ENCODE measurements at places on chromosomes 11 and 22.

- DNase-seq: peak; percentile 84
Observed at GRCh38 chr11:250740-251299, 14.0 kb downstream of the PSMD13 start.

DNA sequence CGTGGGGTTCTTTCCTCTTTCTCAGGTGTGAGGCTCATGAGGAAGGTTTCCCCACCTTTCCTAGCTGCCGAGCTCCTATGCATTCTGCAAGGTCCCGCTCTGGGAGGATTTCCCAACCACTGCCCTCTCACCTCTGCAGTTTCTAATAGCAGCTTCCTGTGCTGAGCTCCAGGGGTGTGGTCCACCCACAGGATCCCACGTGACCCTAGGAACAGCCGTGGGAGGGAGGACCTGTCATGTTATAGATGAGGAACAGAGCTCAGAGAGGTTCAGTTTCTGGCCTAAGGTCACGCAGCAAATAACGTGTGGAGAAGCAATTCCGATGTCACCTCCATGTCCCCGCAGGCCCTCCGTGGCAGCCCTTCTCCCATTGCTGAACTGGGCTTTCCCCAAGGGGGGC is 38.5 kb downstream of the FLRT1 start:
- no peak for DNase-seq

DNA sequence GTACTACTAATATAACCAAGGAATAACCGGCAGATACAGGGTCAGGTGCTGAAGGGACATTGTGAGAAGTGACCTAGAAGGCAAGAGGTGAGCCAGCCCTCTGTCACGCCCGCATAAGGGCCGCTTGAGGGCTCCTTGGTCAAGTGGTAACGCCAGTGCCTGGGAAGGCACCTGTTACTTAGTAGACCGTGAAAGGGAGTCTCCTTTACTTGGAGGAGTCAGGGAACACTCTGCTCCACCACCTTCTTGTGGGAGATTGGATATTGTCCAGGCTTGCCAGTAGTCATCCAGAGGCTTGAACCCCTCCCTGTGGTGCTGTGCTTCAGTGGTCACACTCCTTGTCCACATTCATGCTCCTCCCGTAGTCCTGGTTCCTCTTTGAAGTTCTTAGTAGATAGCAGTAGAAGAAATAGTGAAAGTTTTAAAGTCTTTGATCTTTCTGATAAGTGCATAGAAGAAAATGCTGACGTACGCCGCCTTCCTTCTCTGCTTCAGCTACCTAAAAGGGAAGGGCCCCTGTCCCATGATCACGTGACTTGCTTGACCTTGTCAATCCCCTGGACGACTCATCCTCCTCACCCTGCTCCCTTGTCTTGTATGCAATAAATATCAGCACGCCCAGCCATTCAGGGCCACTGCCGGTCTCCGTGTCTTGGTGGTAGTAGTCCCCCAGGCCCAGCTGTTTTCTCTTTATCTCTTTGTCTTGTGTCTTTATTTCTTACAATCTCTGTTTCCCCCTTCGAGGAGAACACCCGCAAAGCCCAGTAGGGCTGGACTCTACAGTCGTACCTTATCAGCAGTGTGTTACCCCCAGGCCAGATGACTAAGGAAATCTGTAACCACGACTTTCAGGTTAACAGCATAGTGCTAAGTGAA is 6.1 kb downstream of the NUP50 start:
- DNase-seq: peak; percentile 14

GRCh38 chr11:28168718-28169117 is 60.5 kb downstream of the METTL15 start:
- no peak for DNase-seq

- no peak for DNase-seq
Observed at GRCh38 chr11:125036933-125037332, 26.2 kb upstream of the SLC37A2 start.

GRCh38 chr11:43397251-43397650 is 38.5 kb downstream of the TTC17 start:
- no peak for DNase-seq

DNA sequence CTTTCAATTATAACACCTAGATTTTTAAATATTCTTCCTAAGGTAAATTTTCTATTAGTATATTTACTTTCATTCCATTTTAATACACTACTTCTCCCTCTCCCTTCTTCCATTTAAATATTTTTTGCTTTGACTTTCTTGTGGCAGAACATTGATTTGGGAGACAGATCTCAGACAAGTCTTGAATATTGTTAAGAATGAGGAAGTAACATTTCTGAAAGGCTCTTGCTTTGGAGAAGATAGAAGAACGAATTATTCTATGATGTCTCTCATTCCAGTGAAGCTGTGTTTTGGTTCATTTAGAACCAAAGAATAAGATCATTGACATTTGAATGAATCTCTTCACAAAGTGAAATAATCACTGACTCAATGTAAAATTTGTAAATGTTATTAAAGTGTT is 2.4 kb downstream of the IPO7 start:
- no peak for DNase-seq

GRCh38 chr11:61141601-61142028 is 19.6 kb downstream of the VPS37C start:
- no peak for DNase-seq

DNA sequence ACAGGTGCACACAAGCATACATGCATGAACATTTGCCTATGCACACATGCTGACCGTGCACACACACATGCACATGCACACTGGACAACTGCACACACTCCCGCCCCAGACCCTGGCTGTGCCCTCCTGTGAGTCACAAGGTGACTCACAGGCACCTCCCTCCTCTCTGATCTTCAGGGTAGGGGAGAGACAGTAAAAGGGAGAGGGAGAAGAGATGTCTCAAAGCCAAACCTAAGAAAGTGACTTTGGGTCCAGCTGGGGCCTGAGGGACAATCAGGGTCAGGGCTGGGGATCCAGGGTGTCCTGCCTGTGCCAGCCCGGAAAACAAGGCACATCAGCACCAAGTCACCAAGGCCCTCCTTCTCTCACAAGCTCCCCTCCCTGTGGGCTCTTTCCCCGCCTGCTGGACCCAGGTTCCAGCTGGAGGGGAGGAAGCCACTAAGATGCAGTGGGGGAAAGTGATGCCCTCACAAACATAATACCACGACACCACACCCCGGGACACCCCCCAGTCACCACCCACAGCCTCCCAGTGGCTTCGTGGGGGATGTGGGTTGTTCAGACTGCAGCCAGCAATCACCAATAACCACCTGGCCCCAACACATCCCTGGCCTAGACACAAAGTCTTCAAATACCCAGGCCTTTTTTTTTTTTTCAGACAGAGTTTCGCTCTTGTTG is 39.3 kb downstream of the PDGFB start:
- DNase-seq: no peak

DNA sequence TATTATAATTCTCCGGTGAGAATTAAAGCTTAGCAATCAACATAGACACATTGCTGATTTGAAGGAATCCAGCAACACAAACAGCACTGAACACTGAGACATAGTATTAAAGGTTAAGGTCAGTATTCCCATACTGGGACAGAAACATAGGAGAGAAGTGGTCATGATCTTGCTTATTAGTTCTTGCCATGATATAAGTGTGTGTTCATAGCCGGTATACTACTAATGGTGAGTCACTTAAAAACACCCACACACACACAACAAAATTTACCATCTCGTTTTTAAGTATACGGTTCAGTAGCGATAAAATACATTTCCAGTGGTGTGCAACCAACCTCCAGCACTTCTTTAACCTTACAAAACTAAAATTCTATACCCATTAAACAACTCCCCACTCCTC is 96.3 kb downstream of the C11orf65 start:
- no peak for DNase-seq

- no peak for DNase-seq
Observed at GRCh38 chr22:42716649-42717127, 4.0 kb downstream of the A4GALT start.

DNA sequence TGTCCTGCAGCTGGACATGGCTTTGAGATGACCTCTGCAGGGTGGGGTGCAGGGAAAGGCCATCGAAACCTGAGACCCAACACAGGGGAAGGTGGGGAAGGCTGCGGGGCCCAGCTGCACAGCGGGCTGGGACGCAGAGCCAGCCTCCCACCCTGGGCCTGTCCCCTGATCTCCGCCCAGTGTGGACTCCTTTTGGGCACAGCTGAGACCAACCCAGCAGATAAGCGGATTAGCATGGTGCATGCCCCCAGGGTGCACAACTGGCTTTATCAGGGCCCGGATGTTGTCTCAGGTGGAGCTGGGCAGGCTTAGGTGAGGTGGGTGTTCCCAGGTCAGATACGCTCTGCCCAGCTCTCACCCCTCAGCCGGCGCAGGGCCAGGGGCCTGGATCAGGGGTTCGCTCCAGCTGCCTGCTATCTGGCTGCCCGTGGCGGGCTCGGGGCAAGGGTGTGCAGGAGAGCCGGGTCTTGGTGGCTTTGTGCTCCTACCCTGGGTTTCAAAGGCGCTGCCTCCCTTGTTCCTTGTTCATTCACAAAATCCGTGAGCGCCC is 28.1 kb upstream of the MUC5AC start:
- no peak for DNase-seq

GRCh38 chr22:19798003-19798665 is 37.6 kb downstream of the TBX1 start:
- DNase-seq: no peak

GRCh38 chr11:36817336-36817965 is 219.4 kb upstream of the RAG2 start:
- no peak for DNase-seq

DNA sequence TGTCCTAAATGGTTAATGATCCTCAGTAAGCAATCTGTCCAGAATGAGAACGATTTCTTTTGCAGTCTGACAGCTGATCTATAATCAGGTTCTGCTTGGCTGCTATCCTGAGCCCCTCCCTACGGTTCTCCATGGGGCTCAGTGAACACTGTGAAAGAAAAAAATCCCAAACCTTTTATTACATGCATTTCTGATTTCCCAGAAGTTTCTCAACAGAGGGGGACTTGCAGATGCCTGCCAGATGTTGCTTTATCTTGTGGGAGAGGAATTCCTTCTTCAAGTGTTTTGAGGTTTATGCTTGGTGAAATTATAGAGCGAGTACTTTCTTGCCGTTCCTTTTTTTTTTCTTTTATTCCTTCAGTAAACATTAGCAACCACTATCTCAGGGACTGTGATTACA is 531.9 kb upstream of the ISX start:
- no peak for DNase-seq

- peak; percentile 46 for DNase-seq
Observed at GRCh38 chr11:59556115-59556916, 45.0 kb downstream of the OR4D9 start.

GRCh38 chr11:125404811-125405790 is 91.0 kb downstream of the FEZ1 start:
- DNase-seq: peak; percentile 60

- no peak for DNase-seq
Observed at GRCh38 chr11:35678471-35678870, 15.9 kb downstream of the TRIM44 start.

- no peak for DNase-seq
Observed at GRCh38 chr11:13329670-13330356, 52.2 kb downstream of the BMAL1 start.

- no peak for DNase-seq
Observed at GRCh38 chr11:57903441-57904123, 120.1 kb upstream of the OR9Q1 start.

DNA sequence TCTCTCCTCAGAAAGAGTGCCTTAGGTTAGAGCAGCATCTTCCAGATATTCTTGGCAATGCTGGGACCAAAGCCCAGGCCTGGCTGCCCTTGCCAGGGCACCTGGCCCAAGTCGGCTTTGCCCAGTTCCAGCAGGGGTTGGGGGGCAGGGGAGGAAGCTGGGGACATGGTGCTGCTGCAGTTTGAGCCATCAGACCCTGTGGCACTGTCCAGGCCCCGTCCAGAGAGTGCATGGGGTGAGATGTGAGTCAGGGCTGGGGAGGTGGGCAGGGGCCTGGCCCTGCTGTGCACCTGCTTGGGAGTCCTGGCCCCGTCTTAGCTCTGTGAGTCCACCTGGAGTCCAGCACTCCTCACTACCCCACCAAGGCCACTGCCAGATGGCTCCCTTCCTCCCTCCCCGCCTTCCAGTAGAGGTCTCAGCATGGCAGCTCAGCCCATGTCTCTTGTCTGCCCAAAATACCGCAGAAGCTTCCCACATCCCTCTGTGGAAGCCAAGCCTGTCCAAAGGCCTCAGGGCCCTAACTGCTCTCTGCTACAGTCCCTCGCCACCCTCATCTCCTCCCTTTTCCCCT is 16.6 kb downstream of the DERL3 start:
- no peak for DNase-seq

DNA sequence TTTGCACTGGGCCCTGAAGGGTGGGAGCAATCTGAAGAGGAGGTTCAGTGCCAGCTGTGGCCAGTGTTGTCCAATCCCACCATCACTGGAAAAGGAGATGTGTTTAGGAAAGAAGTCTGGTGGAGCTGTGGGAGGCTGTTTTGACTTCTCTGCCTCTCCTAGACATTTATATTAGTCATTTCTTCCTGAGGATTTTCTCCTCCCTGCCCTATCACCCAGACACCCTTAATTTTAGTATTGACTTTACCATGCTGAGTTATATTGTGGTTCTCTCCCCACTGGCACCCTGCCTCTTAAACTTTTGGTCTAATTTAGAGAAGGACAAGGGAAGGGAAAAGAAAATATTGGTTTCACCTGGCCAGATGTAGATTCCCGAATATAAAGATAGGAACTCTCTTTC is 159.1 kb downstream of the WNT11 start:
- no peak for DNase-seq

DNA sequence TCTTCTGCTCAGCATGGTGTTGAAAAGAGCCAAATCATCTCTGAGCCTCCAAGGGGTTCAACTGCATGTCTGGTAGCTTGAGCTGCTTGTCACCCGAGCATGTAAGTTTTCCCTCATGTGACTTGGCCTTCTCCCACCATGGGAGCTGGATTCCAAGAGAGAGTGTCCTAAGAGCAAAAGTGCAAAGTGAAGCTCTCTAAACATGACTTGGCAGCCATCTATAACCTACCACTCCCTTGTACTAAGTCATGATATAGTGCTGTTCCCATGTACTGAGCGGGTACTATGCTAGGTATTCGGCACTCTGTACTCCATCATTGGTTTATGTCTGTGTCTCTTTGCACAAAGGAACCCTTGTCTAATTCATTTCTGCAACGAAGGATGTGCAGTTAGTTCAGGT is 19.1 kb downstream of the SEZ6L start:
- no peak for DNase-seq

GRCh38 chr11:62850911-62851806 is 11.8 kb upstream of the WDR74 start:
- no peak for DNase-seq

DNA sequence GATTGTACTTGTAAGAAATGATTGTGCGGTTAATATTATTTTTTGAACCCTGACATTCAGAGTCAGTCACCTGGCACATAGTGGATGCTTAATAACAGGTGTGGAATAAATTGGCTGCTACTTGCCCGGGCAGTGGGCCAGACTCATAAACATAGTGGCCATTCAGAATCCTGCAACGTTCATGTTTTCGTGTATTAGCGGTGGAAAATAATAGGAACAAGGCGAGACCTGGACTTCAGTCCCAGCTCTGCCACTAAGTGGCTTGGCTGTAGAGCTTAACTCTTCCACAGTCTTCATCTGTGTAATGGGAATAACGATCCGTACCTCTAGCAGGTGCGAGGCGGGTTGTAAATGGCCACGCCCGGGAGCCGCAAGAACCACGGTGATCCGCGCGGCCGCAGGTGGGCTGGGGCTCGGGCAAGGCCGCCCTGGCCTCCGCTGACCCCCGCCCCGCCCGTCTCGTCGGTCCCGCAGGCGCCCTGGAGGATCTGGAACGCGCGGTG is 761 bp upstream of the TMEM25 start:
- peak; percentile 7 for DNase-seq
